Cardiac septum (tissue), 1 donor: ENCODE measurements at places on chromosomes 5 and 9. TPM values are rescaled to one million over a fixed set of nuclear protein-coding genes. Genes with fewer than 3 reads are reported as not detected.
A peak's percentile ranks its signal among the peaks of the same experiment; 100 is the strongest.

The RNF38 gene
- total RNA-seq, result 41.2 TPM

DNA sequence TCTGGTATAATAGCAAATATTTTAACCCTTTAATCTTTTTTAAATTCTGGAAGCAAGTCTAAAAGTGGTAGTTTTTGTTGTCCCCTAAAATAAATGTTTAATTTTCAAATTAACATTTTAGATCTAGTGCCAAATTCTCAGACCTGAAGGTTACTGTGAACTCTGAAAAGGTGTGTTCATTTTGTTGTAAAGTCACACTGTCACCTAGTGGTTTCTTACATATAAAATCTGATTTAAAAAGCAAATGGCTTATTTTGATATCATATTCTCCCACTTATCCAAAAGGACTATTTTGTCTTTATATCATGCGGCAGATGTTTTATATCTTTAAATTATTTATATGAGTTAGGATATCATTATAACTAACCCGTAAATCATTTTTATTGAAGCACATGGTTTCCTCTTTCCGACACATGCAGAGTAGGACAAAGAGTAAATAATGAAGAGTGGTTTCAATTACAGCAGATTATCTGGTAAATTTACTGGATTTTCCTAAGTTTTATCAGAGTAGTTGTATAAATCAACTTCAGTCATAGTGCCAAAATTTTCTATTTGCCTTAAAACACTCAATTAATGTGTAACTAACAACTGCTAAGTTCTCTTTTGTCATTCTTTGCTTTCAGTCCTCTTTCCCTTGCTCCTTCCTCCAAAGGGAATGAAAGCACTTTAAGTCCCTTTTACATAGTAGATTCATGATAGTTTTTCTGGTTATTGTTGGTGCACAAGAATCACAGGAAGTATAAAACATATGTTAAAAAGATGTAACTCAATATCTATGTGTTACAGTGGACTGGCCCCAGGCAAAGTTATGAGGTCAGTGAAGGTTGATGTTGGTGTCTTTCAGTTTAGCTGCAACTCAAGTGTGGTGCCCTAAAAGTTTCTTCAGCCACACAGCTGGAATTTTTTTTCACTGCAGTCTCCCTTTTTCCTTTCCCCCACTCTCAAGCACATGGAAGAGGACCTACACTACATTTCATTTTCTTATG, 189.6 kb downstream of the COX7C start:
- DNase-seq, result no peak

GRCh38 chr5:134464988-134465815, 53.5 kb upstream of the CDKN2AIPNL start:
- peak; percentile 54 for DNase-seq

- DNase-seq, result no peak
Observed at GRCh38 chr5:103774721-103775120, 212.1 kb upstream of the NUDT12 start.

The PLAC8L1 gene
- total RNA-seq, result not detected

The PLCXD3 gene
- 63.8 TPM for total RNA-seq

The GPR151 gene
- not detected for total RNA-seq

- DNase-seq, result no peak
Observed at GRCh38 chr9:2248768-2249265, 233.7 kb downstream of the SMARCA2 start.

The ARHGAP26 gene
- 32.0 TPM for total RNA-seq

DNA sequence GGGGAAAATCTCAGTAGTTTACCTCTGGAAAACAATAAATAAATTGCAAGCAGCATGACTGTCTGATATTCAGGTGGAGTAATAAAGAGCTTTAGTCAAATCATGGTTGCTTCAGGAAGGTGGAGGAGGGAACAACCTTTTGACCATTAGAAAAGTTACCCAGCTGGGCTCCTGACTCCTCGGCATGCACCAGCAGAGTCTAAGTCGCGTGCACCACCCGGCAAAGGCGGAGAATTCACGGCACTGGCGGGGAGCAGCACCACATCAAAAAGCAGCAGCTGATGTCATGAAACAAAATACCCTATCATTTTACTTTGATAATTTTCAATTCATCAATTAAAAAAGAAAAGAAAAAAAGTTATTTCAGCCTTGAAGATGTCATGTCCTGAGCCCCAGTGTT, 34.6 kb downstream of the EBF1 start:
- DNase-seq, result no peak

The PCDHB12 gene
- 1.1 TPM for total RNA-seq

GRCh38 chr9:97430316-97431043, 18.6 kb downstream of the TDRD7 start:
- no peak for DNase-seq

The CRB2 gene
- not detected for total RNA-seq

DNA sequence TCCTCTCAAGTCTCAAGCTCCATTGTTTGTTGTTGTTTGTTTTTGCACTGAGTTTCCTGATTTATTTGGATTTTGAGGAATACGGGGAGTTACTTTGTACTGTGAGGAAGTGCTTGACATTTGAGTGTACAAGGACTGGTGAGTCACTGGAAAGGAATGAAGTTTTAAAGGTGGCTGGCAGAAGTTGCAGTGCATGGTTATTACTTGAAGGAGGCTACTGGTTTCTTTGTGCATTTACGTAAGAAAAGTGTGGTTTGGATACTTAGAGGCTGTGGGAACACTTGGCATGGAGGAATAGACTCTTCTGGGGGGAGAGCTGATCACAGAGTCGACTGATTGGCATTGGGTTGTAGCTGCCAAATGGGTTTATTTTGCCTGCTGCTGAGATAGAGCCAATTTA, 919.0 kb downstream of the TAF11L14 start:
- no peak for DNase-seq

- DNase-seq, result no peak
Observed at GRCh38 chr5:38883842-38884241, 38.0 kb downstream of the OSMR start.

- DNase-seq, result no peak
Observed at GRCh38 chr5:139248826-139249453, 44.6 kb upstream of the MATR3 start.

The SLC6A18 gene
- total RNA-seq, result not detected

- no peak for DNase-seq
Observed at GRCh38 chr5:32076699-32077695, 97.1 kb downstream of the GOLPH3 start.

DNA sequence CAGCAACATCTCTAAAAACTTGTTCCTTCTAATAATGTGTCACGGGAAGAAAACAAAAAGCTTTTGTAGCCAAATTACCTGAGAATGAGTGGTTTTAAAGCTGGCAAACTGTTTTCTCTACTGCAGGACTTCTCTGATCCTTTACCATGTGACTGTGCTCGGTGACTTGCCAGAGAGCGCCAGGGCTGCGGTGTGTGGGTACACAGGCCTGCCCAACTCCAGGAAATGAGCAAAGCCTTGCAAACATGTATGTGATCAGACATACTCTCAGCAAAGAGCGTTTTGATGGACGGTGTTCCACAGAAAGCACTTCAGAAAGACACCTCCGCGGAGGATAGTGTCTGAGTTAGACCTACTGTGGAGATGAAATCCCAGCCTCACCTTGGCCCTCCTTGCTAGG, 157.3 kb downstream of the SPOCK1 start:
- DNase-seq, result peak; percentile 26

The STPG3 gene
- total RNA-seq, result not detected

- DNase-seq, result no peak
Observed at GRCh38 chr9:136372561-136373299, 739 bp downstream of the CARD9 start.

GRCh38 chr9:91898451-91899218, 51.4 kb downstream of the ROR2 start:
- peak; percentile 72 for DNase-seq

DNA sequence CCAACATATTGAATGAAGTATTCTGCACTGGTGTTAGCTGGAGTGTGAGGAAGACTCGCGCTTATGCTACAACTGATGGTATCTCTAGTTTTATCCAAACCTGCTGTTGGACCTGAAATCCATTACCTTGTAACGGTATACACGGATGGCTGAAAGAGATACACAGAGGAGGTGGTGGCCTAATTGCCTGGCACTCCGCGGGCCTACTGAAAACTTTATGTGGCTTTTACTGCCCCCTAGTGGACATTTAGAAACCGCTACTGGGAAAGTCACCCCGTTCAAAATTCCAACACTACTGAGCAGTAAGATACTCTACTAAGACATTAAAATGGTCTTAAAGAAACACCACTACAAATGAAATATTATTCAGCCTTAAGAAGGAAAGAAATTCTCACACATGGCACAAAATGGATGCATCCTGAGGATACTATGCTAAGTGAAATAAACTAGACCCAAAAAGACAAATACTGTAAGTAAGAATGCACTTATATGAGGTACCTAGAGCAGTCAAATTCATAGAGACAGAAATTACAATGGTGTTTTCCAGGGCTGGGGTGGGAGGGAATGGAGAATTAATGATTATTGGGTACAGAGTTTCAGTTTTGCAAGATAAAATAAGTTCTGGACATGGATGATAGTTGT, 100.4 kb downstream of the TTLL11 start:
- DNase-seq, result no peak

The NR5A1 gene
- total RNA-seq, result not detected
